ENCODE measurements at places on chromosomes 5 and 9. TPM values are rescaled to one million over a fixed set of nuclear protein-coding genes. Genes with fewer than 3 reads are reported as not detected.

PITX1 gene
- not detected for polyA plus RNA-seq

CARTPT gene
- not detected for polyA plus RNA-seq

SLC22A4 gene
- polyA plus RNA-seq, result 24.0 TPM

SURF6 gene
- polyA plus RNA-seq, result 13.4 TPM

TRIM36 gene
- not detected for polyA plus RNA-seq

REEP5 gene
- polyA plus RNA-seq, result 233 TPM

LOX gene
- polyA plus RNA-seq, result 1,226 TPM

HINT2 gene
- 60.5 TPM for polyA plus RNA-seq

SEC24A gene
- polyA plus RNA-seq, result 19.3 TPM

C8G gene
- not detected for polyA plus RNA-seq

P4HA2 gene
- polyA plus RNA-seq, result 353 TPM

SLC2A6 gene
- polyA plus RNA-seq, result 6.8 TPM

ST6GALNAC4 gene
- polyA plus RNA-seq, result 40.1 TPM

SLC6A19 gene
- polyA plus RNA-seq, result not detected

SLC25A2 gene
- polyA plus RNA-seq, result not detected

AQP7 gene
- polyA plus RNA-seq, result not detected

CCDC192 gene
- polyA plus RNA-seq, result 0.30 TPM

C5orf58 gene
- not detected for polyA plus RNA-seq

CCDC180 gene
- 0.22 TPM for polyA plus RNA-seq

BARHL1 gene
- not detected for polyA plus RNA-seq

DTWD2 gene
- polyA plus RNA-seq, result 2.8 TPM

GABRA6 gene
- not detected for polyA plus RNA-seq

HRCT1 gene
- polyA plus RNA-seq, result 3.6 TPM

PAEP gene
- polyA plus RNA-seq, result not detected

ARSI gene
- polyA plus RNA-seq, result 1.0 TPM

EHMT1 gene
- 31.0 TPM for polyA plus RNA-seq

NR3C1 gene
- 100 TPM for polyA plus RNA-seq

GALT gene
- polyA plus RNA-seq, result 29.1 TPM

F2RL2 gene
- not detected for polyA plus RNA-seq
